ENCODE measurements at places on chromosomes 3 and 15.

GRCh38 chr3:133948131-133948810 is 52.6 kb upstream of the RAB6B start:
- no peak for DNase-seq

DNA sequence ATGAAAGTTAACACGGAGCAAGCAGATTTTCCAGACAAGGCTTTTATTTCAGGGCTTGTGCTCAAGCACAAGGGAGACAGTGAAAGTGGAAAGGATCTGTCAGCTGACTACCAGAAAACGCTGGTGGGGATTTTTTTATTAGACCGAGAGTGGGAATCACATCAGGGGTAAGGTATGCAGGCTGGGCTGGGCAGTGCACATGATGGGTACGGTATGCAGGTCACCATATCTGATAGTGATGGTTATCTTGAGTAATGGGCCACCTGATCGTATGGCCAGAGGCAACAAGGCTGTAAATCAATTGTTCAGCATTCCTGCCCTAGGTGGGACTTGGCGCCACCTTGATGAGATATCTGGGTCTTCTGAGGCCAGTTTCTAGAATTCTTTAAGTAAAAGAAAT is 36.9 kb upstream of the PIAS1 start:
- no peak for DNase-seq

DNA sequence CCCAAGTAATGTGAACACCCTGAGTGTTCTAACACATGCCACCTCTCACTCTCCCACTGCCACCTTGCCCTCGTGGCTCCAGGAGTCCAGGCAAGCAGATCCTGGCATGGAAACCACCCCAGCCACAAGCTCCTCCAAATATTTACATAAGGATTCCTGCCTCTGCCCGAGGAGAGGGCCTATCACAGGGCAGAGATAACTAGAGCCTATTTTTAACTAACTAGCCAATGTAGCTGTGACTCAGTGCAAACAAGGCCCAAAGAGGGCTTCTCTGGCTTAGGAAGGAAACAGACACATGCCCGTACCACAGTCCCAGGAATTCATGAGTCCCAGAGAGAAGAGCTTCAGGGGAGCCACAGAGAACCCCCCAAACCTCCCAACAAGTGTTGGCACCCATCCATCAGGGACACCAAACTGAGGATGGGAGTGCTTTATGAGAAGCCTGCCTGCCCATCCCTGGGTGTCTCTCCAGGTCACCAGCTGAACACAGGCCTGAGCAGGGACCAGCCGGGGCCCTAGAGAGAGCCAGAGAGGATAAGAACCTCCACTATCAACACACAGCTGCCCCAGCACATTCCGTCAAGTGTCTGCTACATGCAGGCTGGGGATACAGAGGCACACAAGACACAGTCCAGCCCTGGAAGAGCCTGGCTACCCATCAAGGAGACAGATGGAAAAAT is 9.2 kb downstream of the FYCO1 start:
- no peak for DNase-seq

DNA sequence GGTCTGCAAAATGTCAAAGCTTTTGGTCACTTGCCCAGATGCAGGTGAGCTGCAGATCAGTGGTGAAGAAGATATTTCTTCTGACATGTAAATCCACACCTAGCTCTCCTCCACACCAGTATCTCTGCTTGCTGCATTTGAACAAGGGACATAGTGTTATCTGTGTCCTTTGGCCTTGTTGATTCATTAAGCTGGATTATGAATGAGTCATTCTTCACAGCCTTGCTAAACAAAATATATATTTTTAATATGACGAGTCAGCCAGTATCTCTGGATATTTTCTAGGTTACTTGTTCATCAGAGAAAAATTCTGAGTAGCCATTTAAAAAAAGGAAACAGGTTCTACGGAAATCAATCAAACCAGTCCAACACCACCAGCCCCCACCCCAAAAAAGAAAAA is 190.6 kb upstream of the ADAMTS9 start:
- DNase-seq: no peak

DNA sequence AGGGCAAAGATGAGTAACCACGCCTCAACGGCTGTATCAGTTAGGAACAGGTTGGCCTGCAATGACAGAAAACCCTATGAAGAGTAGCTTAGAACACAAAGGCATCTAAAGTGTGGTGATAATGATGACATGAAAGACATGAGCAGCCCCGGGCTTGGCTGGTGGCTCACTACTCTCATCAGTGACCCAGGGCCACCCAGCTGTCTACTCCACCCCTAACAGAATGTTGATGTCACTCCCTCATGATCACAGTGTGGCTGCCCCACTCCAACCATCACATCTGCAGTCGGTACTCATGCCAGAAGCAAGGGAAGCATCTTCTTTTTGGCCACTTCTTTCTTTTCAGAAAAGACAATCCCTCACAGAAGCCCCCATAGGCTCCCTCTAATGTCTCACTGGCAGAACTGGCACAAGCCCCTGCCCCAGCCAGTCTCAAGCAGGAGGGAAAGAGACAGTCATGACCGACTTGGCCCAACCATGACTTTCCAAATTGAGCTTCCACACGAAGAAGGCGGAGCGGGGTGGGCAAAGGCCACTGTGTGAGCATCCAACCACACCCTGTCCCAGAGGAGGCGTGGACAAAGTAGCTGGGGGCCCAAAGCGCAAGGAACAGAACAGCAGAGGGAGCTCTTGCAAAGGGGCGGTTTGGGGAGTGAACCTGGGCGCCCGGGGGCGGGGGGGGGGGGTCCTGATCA is 72.0 kb upstream of the IQSEC1 start:
- DNase-seq: no peak

GRCh38 chr3:30597131-30597768 is 9.2 kb upstream of the TGFBR2 start:
- no peak for DNase-seq

DNA sequence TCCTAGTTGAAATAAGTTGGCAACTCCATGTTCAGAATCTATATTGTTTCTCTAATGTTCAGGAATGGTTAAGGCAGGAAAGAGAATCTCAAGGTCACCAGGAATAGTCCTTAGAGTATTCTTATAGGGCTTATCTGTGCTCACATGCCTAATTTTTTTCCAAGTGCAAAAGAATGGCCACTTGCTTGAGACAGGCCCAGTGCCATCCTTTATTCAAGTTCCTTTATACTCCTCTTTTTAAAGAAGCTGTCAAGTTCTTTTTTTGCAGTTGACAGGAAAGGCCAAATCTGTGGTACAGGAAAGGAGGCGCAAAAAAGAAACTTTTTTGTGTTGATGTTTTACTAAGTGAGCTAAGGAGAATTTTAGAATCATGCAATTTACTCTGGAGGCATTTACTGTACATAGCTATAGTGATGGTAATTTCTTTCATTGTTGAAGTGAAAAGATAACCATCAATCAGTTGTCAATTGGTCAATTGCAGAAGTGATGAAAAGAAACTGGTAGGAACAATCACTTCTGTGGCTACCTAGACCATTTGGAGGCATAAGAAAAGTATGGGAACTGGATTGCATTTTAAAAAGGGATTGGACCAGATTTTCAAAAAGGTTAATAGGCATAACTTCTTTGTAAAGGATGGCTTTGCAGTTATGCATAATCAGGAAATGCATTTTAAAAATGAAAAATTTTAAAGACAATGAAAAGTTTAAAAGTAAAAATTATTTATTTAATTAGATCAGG is 102.5 kb upstream of the SOX2 start:
- no peak for DNase-seq

- no peak for DNase-seq
Measured at GRCh38 chr3:193187070-193187722, 53.8 kb upstream of the PLAAT1 start.

GRCh38 chr3:50242851-50243542 is 7.0 kb downstream of the GNAI2 start:
- DNase-seq: peak; percentile 77

DNA sequence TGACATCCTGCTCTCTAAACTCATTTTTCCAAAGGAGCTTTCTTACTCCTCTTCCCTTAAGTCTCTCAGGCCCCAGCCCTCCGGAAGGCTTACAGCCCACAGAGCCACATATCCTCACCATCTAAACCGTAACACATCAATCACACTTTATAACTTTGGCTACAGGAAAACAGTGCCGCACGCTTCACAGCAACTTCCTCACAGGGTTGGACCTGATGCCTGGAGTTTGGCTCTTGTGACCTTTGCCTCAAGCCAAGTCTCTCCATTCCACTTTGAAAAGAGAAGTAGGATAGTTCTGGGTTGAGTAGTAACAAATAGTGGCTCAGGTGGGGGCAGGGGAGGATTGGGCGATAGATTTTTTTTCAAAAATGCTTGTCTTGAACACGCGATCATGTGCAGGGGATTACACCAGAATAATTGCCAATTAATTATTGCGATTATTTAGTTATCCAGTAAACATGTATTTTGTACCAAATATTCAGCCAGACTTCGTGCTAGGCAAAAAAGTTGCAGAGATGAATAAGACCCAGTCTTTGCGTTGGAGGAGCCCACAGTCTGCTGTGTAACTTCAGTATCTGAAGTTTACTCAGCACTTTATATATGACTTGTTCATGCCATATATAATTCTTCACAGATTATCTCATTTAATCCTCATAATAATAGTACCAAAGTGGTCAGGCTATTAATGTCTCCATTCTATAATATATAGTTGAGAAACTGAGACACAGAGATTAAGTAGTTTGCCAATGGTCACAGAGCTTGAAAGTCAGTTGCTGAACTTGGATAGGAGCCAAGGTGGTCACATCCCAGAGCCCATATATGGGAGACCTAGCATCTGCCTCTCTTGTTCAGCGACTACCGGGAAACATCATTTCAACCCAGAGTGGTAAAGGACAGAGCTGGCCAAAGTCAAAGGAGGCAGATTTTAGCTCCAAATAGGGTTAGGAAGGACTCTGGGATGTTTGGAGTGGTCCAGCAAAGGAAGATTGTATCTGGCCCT is 2.4 kb upstream of the ETV5 start:
- DNase-seq: peak; percentile 40

DNA sequence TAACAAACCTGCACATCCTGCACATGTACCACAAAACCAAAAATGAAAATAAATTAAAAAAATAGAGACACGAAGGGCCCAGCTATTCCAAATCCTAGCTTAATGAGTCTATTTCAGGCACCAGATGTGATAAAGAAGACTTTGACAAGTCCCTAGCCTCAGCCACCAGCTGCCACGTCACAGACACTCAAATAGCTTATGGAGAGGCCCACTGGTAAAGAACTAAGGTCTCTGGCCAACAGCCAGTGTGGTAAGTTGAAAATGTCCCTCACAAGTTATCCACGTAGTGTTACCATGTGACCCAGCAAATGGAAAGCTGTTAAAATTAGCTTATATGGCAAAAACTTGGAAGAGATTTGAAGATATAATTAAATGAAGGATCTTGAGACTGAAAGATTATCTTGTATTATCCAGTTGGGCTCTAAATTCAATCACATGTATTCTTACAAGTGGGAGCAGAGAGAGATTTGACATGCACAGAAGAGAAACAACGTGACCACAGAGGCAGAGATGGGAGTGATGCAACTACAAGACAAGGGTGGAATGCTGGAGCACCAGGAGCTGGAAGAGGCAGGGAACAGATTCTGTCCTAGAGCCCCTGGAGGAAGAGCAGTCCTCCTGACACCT is 10.9 kb downstream of the ACSBG1 start:
- no peak for DNase-seq

- DNase-seq: no peak
Measured at GRCh38 chr15:74997141-74997540, 1.8 kb downstream of the SCAMP5 start.

GRCh38 chr15:38071211-38071972 is 137.0 kb downstream of the TMCO5A start:
- no peak for DNase-seq

DNA sequence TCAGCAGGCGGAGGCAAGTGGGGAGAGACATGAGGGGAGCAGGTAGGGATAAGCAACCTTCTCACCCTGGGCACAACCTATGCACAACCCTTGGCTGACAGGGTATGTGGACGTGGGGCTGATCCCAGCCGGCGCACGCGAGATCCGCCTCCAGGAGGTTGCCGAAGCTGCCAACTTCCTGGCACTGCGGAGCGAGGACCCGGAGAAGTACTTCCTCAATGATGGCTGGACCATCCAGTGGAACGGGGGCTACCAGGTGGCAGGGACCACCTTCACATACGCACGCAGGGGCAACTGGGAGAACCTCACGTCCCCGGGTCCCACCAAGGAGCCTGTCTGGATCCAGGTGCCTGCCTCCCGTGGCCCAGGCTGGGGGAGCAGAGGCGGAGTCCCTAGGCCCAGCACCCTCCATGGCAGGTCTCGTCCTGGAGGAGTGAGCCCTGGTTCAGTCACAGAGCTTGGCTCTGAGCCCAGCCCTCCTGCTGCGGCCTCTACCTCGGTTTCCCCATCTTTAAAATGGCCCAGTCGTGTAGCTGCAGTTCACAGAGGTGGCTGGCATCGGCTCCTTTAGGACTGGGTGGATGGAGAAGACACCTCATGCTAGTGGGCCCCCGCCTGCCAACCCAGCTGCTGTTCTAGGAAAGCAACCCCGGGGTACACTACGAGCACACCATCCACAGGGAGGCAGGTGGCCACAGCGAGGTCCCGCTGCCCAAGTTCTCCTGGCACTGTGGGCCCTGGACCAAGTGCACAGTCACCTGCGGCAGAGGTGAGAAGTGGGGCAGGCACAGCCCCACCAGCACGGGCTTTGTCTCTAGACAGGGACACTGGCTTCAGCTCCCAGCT is 96.0 kb downstream of the TBC1D2B start:
- DNase-seq: no peak

DNA sequence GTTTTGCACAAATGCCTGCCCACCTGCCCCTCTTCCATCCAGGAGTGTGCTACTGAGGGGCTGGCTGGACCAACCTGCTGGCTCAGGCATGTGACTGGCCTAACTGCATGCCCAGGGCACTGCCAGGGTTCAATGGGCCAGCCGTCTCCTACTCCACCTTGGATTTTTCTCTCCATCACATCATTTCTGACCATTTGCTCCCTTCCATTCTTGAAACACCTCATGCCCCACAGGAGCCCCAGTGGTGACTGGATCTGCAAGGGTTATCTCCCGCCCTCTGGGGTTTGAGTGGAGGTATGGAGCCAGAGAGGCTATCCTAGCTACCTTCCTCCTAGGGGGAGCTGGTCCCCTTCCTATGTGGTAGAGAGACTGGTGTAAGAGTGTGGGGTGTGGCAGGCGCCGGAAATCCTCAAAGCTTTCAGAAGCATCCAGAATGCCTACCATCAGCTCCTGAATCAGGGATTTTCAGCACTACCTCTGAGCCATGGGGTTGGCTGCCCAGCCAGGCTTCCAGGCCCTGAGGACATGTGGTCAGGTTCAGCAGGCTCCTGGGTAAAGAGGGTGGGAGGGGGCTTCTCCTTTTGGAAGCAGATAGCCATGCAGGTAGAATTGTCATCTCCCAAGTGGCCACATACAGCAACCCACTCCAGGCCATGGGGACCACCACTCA is 2.9 kb upstream of the MANF start:
- DNase-seq: no peak
